ENCODE measurements at places on chromosomes 16 and 17.

DNA sequence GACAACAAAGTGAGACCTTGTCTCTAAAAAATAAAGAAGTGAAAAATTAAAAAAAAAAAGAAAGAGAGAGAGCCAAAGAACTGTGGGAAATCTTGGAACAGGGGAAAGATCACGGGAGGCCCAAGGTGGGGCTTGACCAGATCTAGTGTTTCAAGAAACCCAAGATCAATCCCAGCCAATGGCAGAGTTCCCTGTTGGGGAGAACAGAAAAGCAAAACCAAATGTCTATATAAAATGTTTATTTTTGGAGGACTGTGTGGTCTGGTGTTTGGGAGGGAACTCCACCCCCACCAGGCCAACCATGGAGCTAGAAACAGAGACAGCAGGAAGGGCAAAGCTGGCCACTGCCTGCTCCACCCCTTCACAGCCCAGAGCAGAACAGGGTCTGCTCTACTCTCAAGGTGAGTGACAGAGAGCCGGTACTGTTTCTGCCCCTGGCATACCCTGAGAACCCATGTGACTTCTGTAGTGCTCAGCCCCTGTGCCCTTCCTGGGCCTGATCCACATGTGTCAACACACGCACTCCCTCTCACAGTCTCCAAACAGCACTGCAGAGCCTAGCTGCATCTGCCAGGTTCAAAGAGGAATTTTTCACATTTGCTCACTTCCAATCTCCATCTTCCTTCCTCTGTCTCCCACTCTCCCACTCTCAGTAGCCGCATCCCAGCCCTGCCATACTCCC, 3.7 kb downstream of the TMEM101 start:
- no peak for DNase-seq

- no peak for DNase-seq
Observed at GRCh38 chr17:8018436-8018835, 16.0 kb downstream of the GUCY2D start.

DNA sequence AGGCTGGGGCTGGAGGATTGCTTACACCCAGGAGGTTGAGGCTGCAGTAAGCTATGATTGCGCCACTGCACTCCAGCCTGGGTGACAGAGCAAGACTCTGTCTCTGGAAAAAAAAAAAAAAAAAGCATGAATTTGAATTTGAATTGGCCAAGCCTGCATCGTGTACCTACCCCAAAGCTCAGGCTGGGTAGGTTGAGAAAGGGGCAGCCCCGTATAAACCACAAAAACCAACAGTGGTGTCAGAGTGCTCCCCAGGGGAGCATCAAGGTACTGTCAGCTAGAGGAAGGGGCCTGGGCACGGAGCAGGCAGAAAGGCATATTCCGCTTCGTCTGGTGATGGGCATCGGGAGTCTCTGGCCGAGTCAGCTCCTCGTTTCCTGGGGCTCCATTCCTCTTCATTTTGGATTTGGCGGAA, 40.9 kb downstream of the RAP1GAP2 start:
- no peak for DNase-seq

GRCh38 chr17:79937391-79938335, 98.0 kb downstream of the TBC1D16 start:
- no peak for DNase-seq

GRCh38 chr16:58449768-58450167, 50.2 kb upstream of the NDRG4 start:
- no peak for DNase-seq

DNA sequence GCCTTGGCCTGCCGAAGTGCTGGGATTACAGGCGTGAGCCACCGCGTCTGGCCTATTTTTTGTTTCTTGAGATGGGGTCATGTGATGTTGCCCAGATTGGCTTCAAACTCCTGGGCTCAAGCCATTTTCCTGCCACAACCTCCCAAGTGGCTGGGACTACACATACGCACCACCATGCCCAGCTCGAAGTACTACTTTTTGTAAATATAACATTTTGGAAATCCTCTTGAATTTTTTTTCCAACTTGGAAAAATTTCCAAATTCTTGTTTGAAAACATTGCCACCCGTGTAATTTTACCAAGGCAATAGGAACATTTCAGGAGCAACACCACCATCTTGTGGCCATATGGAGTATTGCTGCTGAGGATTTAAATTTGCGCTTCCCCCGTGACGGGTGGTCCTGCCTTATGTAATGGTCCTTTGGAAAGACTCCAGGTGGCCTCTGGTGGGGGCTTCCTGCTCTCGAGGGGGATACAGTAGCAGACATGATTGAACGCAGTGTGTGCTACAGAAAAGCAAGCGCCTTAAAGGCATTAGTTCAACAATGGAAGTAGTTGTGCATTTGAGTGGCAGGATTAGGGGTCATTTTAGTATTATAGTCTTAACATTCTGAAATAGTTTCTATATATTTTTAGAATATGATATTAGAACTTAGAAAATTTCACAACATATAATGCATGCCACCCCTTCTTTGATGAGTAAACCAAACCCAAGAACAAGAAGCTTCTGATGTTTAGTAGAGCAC, 8.0 kb downstream of the FLYWCH1 start:
- DNase-seq, result peak; percentile 11

- no peak for DNase-seq
Observed at GRCh38 chr17:4189280-4189679, 46.3 kb downstream of the CYB5D2 start.

GRCh38 chr17:78525511-78526160, 51.6 kb downstream of the DNAH17 start:
- no peak for DNase-seq

DNA sequence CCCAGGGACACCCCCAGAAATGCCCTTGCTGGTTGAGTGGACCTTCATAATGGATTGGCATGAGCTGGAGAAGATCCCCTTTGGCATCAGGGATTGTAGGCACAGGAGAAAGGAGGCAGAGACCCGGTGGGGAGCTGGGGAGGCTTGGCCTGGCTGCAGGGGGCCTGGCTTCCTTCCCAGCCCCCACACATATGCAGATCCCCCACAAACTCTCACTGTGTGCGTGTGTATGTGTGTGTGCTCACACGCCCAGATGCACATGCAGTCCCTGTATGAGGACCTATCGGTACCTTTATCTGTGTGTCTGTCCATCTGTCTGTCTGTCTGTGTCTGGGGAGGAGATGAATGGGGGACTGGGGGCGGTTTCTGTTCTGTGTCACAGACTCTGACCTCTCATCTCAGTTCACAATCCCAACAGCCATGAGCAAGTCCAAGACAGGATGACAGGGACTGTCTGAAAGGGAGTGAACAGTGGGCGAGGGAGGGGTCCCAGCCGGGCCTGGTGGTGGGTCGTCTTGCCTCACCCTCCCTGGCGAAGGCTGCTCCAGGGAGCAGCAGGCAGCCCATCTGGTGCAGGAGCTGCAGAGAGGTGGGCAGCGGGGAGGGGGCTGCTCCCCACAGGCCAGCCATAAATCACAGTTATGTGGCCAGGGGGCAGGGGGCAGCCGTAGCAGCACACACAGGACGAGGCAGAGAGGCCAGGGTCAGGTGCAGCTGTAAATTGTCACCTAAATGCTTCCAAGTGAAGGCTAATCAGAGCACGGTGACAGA, 46.7 kb upstream of the LHX1 start:
- no peak for DNase-seq

- no peak for DNase-seq
Observed at GRCh38 chr17:51133365-51133764, 12.7 kb upstream of the SPAG9 start.

DNA sequence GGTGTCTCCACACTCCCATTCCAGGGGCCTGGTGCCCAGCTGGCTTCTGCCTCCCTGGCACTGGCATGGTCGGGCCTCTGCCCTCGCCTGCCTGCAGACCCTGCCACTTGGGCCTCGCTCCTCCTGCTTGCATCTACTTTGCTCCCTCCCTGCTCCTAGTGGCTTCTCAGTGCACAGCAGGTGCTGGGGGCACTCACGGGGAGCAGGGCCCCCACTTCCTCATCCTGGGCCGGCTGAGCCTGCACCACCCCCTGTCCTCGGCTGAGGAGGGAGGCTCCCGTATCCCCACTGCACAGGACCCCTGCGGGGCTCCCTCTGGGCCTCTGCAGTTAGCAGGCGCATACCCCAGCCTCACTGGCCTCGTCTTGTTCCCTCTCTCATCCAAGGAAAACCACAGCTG, 35.2 kb downstream of the CIBAR2 start:
- no peak for DNase-seq

- peak; percentile 30 for DNase-seq
Observed at GRCh38 chr17:8162233-8162996, at the start of gene VAMP2. TSS of gene VAMP2 (minus strand) at chr17:8162948. CDS start at chr17:8162879, 69 bp downstream.

DNA sequence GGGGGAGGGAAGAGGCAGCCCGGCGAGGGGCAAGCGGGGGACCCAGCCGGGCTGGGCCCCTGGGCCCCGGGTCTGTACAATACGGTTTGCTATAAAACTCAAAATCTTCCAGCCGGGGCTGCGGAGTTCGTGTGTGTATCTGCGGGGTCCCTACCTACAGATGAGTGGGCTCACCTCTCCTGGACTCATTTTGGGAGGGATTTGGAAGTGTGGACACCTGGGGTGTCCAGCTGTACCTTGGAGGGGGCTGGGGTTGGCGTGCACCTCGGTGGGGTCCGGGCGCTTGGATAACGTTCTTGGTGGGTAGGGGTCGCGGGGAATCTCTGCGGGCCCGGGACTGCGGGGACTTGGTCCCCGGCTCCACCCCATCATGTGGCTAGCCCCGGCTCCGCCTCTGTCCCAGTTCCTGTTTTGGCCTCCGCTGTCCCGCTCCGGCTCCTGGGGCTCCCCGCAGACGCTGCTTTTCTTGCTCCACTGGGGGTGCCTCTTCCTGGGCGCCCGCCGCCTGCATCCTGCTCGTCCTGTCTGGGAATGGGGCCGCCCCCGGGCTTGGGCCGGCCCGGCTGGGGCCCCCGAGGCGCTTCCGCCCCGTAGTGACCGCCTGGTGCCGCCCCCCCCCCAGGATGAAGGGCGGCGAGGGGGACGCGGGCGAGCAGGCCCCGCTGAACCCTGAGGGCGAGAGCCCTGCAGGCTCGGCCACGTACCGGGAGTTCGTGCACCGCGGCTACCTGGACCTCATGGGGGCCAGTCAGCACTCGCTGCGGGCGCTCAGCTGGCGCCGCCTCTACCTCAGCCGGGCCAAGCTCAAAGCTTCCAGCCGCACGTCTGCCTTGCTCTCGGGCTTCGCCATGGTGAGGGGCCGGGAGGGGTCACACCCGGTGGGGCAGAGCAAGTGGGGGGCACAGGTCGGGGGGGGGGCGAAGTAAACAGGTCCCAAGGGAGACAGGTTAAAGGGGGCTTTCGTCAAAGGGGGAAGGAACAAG, at the start of gene ORAI3:
ORAI3 (plus strand) TSS at position 402 of the 983 bp plus-strand sequence; CDS start at position 624, 222 bp downstream.
- DNase-seq, result peak; percentile 46

DNA sequence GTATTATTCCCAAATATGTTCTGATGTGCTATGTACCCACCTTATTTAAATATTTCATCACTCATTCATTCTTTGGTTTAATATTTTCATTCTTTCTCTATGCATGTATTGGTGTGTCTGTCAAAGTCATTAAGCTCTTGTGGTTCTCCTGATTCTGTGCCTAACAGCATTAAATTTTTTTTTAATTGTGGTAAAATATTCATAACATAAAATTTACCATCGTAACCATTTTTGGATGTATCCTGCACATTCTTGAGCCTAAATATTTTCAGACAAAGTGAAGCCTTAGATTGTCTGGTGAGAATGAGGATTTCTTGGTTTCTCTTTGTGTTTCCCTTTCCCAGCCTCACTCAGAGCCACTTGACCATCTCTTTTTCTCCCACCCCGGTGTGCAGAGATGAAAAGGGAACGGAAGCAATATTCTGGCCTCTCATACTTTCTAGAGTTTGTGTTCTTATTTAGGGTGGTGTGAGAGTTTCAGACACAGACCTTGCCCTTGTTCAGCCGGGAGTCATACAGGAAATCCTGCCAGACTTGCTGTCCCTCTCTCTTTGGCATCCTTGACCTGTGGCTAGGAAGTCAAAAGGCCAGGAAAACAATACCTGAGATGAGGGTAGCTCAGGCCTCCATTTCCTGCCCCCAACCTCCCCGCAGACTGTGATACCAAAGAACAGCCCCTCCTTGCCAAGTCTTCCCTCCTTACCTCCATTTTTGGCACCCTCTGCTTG, 4.9 kb downstream of the CCL5 start:
- DNase-seq, result no peak

- no peak for DNase-seq
Observed at GRCh38 chr16:67426950-67427349, 4.0 kb upstream of the HSD11B2 start.

GRCh38 chr17:77240976-77241375, 100.2 kb downstream of the SEC14L1 start:
- no peak for DNase-seq

All from kidney glomerular epithelial cell (primary cell).